ENCODE measurements at places on chromosomes 11 and 22. TPM values are rescaled to one million over a fixed set of nuclear protein-coding genes. Genes with fewer than 3 reads are reported as not detected.

The SCN3B gene
- 0.24 TPM for total RNA-seq

The CASP4 gene
- 77.3 TPM for total RNA-seq

The TEX12 gene
- 0.16 TPM for total RNA-seq

The GUCY1A2 gene
- total RNA-seq, result 0.84 TPM

The RBM4 gene
- total RNA-seq, result 84.7 TPM

The LRRC56 gene
- total RNA-seq, result 1.3 TPM
